ENCODE measurements at places on chromosomes 3 and 15.

DNA sequence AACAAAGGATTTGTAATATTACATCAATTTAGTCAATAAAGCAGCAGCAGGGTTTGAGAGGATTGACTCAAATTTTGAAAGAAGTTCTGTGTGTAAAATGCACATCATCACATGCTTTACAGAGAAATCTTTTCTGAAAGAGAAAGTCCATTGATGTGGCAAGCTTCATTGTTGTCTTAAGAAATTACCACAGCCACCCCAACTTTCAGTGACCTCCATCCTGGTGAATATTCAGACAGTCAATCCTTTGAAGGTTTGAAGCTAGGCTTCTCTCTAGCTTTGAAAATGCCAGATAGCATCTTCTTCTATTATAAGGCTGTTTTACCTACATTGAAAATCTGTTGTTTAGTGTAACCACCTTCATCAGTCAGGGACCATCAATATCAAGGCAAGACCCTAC is 51.8 kb upstream of the SETMAR start:
- no peak for DNase-seq

GRCh38 chr15:86061581-86061980 is 18.1 kb upstream of the AGBL1 start:
- DNase-seq = no peak

GRCh38 chr3:146894406-146894805 is 289.3 kb upstream of the PLSCR5 start:
- no peak for DNase-seq

DNA sequence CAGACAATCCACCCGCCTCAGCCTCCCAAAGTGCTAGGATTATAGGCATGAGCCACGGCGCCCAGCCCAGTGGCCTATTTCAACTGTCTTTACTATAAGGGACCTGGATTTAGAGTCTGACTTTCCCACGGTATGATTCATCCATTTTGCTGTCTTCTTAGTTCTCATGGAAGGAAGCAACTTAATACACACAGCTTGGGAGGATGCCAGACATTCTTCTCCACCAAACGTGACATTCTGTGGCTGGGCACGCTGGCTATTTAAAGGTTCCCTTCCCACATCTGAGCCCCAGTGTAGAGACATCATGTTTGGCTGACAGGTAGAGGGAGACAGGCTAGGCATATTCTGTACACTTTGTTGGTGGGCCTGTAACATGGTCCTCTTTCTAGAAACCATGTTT is 26.2 kb downstream of the FAM43A start:
- no peak for DNase-seq

- DNase-seq = no peak
Measured at GRCh38 chr3:37096975-37097374, 77.4 kb downstream of the LRRFIP2 start.

Data from activated T-helper 1 cell treated with Interleukin-2 at 50 U/mL for 16 hours (primary cell).